Brain (organoid and tissue), 16 donors: ENCODE measurements at places on chromosomes 2 and 18. TPM values are rescaled to one million over a fixed set of nuclear protein-coding genes. Genes with fewer than 3 reads are reported as not detected.

The IL36RN gene
- polyA plus RNA-seq, result not detected

The MTCL1 gene
- 26.5 TPM for polyA plus RNA-seq

The ZNF512 gene
- 40.0 TPM for polyA plus RNA-seq

The ACMSD gene
- not detected for polyA plus RNA-seq

The STAM2 gene
- polyA plus RNA-seq, result 7.3 TPM

The RAB31 gene
- 28.7 TPM for polyA plus RNA-seq
